Activated CD4-positive, alpha-beta T cell treated with anti-CD3 and anti-CD28 coated beads, Interleukin-2, amount 50 U/mL, for 48 hours (primary cell): ENCODE measurements at places on chromosomes 1 and 21.

- DNase-seq: no peak
Measured at GRCh38 chr21:44438531-44439210, 16.6 kb upstream of the LRRC3 start.

- DNase-seq: no peak
Measured at GRCh38 chr1:84698151-84699110, 8.2 kb upstream of the SSX2IP start.

DNA sequence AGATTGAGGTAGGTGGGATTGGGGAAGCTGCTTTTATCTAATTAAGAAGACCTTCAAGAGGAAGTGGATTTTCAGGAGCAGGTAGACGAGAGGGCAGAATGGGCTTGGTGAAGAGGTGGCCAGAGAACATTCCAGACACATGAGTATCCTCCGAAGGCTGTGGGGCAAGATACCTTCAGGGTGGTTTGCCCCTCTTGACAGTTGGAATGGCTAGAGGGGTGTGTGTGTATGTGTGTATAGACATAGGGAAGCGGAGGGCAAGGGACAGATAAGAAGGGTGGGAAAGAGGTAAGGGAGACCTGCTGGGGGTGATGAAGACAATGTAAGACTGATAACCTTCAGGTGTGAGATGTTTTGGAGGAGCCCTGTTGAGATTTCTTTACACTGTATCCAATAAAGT lies 46.8 kb upstream of the TSPAN2 start:
- no peak for DNase-seq

DNA sequence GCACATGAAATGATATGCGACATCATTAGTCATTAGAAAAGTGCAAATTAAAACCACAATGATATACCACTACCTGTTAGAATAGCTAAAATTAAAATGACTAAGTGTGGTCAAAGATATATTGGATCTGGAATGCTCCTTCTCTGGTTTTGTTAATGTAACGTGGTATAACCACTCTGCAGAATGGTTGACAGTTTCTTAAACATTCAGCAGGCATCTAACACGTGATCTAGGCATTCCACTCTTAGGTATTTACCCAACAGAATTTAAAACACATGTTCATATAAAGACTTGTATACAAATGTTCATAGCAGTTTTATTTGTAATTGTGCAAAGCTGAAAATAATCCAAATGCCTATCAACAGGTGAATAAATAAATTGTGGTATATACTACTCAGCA lies 165.0 kb upstream of the PLXNA2 start:
- DNase-seq: no peak

DNA sequence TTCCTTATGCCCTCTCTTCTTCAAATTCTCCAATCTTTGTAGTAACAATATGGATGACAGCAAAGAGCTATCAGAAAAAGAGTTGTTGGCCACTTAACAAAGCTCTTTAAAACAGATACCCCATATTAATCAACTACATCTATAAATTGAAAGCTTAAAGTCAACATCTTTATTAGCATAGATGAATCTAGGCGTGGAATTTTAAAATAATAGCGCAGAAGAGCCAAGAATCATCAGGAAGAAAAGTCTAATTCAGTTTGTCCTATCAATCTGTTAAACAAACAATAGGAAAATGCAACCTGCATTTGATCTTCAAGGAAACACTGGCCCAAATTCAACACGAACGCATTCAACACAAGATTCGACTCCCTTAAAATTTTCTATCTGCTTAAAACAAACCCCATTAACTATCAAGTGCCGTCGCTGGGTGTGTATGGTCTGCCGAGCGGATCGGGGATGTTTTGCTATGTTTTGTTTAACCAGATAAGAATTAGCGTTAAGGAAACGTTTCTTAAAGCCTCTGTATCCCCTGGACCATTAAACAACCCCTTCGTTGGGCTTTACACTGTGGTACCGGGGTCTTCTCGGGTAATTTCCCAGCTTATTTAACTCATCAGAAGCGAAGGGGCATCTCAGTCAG lies 1.0 kb downstream of the LYST start:
- no peak for DNase-seq

- no peak for DNase-seq
Measured at GRCh38 chr1:116708255-116708900, 40.8 kb upstream of the IGSF3 start.

- no peak for DNase-seq
Measured at GRCh38 chr1:56191369-56191768, 388.0 kb downstream of the PLPP3 start.

DNA sequence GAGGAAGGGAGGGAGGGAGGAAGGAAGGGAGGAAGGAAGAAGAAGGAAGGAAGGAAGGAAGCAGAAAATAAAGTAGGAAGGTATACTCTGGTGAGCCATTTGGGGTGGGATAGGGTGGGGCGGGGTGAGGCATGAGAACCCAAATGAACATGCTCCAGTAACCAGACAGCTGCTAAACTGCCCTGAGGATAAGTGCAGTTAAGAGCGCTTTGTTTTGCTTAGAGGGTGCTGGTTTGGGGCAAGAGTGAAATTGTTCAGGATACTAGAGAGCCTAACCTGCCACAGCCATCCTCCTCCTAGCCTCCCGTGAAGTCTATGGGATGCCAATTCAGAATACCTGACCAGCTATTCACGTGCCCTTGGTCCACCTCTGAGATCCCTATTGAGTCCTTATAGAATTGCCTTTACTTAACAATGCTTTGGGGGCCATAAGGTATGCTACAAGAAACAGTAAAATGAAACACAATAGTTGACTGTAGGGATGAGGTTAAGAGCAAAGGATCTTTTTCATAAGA lies 59.0 kb upstream of the ATF3 start:
- no peak for DNase-seq

- DNase-seq: no peak
Measured at GRCh38 chr1:59486615-59487014, 189.7 kb downstream of the FGGY start.

DNA sequence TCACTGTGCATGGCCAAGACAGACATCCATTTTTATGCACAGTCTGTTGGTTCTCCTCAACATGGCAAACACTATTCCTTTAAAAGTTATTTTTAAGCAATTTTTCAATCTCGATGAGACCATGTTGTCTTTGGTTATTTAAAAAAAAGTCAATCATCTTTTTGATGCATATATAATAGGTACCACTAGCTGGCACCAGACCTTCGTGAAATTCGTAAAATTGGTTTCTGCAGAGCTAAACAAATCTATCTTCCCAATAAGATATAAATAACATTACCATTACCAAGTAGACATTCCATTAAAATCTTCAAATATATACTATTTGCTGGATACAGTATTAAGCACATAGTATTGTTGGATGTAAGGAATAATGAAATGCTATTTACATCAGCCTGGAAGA lies 220.0 kb upstream of the GREM2 start:
- DNase-seq: no peak

DNA sequence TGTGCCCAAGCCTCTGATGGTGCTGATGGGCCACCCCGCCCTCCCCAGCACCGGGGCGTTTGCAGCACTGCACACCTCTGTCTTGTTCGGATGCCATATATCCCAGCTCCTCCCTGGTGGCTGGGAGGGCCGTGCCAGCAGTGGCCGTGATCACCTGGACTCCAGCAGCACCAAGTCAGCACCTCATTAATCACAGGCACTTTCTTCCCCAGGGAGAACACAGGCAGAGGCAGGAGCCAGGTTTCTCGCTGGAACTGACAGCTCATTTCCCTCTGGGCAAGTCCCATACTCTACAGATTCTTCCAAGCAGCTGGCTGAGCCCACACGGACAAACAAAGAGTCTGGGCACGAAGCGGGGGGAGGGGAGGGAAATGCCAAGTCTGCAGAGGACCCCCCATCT lies 141.7 kb upstream of the EDN2 start:
- no peak for DNase-seq

DNA sequence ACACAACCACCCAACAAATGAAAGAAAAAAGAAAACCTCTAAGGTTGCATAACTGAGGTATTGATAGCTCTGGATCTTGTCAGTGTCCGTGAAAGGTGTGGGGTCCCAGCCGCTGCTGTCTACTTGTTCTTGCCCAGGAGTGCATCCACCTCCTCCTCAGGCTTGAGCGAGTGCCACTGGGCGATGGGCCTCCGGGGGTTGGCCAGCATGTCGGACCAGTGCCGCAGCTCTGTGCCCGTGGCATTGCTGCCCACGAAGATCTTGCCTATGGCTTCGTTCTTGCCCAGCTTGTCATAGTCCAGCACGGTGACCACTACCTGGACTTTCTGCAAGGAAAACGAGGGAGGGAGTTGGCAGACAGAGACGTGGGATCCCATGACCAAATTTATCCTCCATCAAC lies 113.6 kb downstream of the SYT2 start:
- DNase-seq: no peak

DNA sequence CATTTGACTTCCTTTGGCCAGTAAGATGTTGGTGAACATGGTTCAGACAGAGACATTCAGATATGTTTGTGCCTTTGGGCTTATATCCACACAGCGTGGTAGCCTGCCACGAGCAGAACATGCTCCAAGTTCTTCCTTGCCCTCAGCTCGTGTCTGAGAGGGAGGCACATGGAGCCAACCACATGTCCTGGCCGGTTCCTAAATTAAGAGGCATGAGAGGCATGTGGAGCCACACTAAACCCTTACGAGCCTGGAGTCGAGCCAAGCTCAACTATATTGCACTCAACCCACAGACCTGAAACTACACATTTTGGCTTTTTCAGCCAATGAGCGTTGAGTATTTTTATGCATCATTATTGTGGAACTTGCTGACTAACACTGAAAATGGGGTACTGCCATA lies 133.7 kb upstream of the KCNK1 start:
- DNase-seq: no peak

- DNase-seq: no peak
Measured at GRCh38 chr1:100349246-100349645, 3.1 kb upstream of the CDC14A start.

DNA sequence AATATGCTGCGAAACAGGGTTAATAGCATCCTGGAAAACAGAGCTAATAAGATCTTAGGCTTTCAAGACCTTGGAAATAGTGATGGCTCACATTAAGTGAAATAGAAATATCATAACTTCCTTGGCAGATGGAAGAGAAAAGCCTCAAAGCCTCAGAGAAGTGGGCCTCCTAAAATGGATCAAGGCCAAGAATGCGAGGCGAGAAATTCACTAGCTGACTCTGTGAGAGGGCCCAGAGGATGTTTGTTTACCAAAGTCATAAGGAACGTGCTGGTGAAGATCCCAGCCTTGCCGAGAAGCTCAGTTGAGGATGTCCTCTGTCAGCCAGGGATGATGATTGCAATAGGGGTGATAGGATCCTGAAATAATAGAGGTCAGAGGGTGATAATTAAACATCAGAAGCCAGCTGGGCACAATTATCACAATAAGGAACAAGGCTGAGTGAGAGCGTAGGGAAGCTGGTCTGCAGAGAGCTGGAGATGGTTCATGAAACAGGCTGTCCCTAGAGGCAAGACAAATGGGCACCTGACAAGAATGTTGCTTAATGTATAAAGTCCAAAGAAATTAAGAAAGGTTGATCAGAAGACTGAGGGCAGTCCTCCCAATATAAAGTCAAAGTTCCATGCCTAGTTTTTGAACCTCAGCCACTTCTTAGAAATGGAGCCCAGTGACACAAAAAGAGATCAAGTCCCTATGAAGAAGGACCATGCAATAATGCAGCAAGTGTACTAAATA lies 101.7 kb upstream of the COG2 start:
- no peak for DNase-seq

GRCh38 chr1:154190550-154190949 lies 1.4 kb downstream of the TPM3 start:
- DNase-seq: no peak

DNA sequence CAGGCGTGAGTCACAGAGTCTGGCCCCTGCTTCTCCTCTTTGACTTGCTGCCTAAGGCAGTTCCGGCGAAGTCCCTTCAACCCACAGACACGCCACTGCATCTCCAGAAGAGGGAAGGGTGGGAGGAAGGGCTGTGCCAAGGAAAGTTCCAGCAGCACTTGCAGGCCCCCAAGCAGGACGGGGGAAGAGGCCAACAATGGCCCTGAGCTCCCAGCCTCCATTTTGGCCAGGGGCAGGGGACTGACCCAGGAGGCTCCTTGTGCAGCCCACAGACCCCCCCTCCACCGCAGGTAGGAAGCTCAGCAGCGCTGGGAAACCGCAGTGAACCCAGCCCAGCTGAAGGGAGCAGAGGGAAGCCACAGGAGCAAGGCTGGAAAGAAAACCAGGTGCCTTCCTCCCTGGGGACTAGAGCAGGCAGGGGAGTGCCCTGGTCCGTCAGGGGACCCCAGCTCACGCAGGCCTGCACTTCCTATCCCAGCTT lies 35.4 kb downstream of the ACOT7 start:
- peak; percentile 21 for DNase-seq

- peak; percentile 32 for DNase-seq
Measured at GRCh38 chr1:1434131-1434823, 1.2 kb upstream of the VWA1 start.

- no peak for DNase-seq
Measured at GRCh38 chr1:216183454-216183853, 239.8 kb downstream of the USH2A start.

DNA sequence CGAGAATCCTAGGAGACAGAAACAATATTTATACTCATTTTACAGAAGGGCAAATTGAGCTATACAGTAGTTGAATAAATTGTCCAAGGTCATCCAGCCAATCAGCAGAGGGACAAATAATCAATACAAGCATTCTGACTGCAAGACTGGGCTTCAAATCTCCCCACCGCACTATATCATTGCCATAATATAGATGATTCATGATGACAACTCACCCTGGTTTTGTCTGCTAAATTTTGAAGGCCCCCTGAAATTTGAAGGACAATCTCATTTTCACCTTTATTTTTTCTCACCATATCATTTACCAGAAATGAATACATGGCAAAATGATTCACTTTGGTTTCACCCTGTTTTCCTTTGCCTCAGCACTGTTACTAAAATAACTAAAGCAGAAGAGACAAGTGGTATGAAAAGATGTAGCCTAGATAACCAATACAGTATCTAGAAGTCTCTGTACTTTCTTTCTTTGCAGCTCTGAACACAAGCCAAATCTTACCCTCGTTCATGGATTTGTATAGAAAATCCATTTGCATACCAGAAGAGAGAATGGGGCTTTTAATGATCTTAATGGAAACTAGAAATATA lies 292.5 kb downstream of the TTLL7 start:
- no peak for DNase-seq

GRCh38 chr1:151681923-151682322 lies 34.7 kb downstream of the CELF3 start:
- no peak for DNase-seq

DNA sequence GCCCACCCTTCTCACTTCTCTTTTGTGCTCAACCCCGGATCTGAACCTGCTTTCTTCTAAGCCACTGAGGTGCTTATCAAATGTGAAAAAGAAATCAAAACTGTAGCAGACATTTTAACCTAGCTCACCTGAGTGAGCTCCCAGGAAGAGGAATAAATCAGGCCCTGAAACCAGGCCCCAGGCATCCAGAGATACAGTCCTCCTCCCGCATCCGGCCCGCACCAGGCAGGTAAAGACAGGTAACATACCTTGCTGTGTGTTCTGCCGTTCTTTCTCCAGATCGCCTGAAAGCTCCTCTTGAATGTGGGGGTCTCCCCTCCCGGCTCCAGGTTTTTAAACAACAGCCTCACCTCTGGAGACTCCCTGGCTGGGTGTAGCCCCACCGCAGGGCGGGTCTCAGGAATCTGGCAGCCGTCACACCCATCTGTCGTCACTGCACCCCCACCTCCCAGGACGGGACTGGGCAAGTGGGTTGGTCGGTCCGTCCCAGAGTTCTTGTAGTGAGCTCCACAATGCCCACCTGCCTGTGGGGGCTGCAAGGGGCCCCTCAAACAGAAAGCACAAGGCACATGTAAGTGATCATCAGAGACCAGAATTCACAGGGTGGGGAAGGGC lies at the start of gene LAMB3:
Gene LAMB3 (minus strand): TSS at position 305 of the 615 bp plus-strand sequence. CDS start 1,481 bp downstream, outside the sequence.
- DNase-seq: no peak
